ENCODE measurements at places on chromosomes 7 and 10. TPM values are rescaled to one million over a fixed set of nuclear protein-coding genes. Genes with fewer than 3 reads are reported as not detected.

- H3K36me3 ChIP-seq, result no peaks in the 10 kb centered on the region
- H3K4me1 ChIP-seq, result no peaks in the 10 kb centered on the region
- no peaks in the 10 kb centered on the region for H3K27me3 ChIP-seq
- no peak overlapping the region for H3K4me3 ChIP-seq
These were observed 429.7 kb downstream of the ARL4A start for GRCh38 chr7:13117103-13117502.

GRCh38 chr10:103555712-103556111, 62.2 kb downstream of the NEURL1 start:
- H3K27me3 ChIP-seq, result peaks cover 3% of the 10 kb centered on the region
- H3K27ac ChIP-seq, result no peak overlapping the region
- DNase-seq, result no peak
- peaks cover 16% of the 10 kb centered on the region for H3K4me1 ChIP-seq

DNA sequence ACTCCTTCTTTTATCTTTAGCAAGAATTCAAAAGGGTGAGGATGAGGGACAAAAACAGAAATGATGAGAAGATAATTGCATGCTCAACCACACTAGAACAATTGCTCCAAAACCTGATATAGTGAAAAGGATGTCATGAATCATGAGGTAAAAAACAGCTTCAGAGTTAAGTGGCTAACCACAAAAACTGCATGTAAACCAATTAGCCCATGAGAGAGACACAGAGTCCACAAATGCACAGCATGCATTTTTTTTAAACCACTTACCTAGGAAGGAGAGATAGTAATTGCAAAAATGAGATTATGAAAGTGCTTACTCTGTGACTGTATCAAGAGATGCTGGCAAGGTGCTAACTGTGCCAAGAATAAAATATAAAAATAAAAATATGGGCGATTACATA, 132.9 kb downstream of the MBL2 start:
- H3K36me3 ChIP-seq, result no peaks in the 10 kb centered on the region
- no peaks in the 10 kb centered on the region for H3K4me1 ChIP-seq
- H3K27me3 ChIP-seq, result no peaks in the 10 kb centered on the region
- no peak overlapping the region for H3K4me3 ChIP-seq

DNA sequence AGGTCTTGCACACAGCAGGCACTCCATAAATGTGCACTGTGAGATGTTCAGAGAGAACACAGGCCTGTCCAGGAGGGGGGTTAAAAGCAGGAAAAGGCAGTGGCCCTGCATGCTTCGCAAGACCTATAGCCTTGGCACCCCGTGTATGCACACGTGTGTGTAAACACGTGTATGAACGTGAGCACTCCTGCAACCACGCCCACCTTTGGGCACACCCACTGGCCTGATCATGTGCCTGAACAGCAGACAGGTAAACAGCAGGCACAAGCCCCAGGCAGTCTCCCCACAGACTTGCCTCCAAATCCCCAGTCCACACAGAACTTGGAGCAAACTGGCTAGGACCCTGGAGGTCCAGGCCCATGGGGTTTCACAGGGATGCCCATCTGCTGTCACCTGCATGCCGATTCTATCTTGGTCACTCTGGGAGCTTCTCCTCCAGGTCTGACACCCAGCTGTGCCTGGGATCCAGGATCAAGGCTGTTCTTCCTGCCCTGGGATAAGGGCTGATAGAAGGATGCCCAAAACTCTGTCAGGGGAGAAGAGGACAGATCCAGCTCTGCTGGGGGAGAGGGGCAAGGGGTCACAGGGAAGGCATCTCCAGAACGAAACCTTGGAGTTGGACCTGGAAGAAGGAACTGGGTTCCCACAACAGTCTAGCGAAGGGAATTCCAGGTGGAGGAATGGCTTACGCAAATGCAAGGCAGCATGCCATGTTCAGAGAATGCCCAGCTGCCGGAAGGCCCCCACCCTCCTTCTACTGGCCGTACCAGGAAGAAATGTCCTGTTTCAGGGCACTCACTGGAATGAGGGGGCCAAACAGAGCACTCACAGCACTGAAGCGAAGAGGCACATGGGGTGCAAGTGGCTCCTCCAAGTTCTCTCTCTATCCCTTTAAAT, 14.3 kb upstream of the ZMIZ1 start:
- no peaks in the 10 kb centered on the region for H3K27me3 ChIP-seq
- no peaks in the 10 kb centered on the region for H3K36me3 ChIP-seq
- H3K4me3 ChIP-seq, result no peak overlapping the region

DNA sequence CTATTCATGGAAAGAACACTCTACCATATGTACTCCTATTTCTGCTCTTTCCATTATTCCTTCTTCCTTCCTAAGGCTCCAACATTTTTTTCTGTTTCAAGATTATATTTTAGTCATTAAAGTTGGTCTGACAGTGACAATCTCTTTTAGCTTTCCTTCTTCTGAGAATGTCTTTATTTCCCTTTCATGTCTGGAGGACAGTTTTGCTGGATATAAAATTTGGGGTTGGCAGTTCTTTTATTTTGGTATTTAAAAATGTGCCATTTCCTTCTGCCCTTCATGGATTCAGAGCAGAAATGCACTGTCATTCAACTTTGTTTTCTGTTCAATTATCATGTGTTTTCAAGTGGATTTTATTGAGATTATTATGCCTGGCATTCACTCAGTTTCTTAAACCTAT, 53.1 kb downstream of the VSTM4 start:
- no peak overlapping the region for H3K27ac ChIP-seq
- H3K36me3 ChIP-seq, result no peaks in the 10 kb centered on the region
- no peak overlapping the region for H3K4me3 ChIP-seq
- no peaks in the 10 kb centered on the region for H3K27me3 ChIP-seq
- DNase-seq, result no peak

GRCh38 chr7:113446791-113447190, 328.4 kb upstream of the SMIM30 start:
- DNase-seq, result no peak
- no peaks in the 10 kb centered on the region for H3K36me3 ChIP-seq
- no peaks in the 10 kb centered on the region for H3K27me3 ChIP-seq
- H3K4me3 ChIP-seq, result no peak overlapping the region
- H3K4me1 ChIP-seq, result no peaks in the 10 kb centered on the region

GRCh38 chr10:129658376-129659072, 191.5 kb downstream of the MGMT start:
- no peak overlapping the region for H3K4me3 ChIP-seq
- no peak overlapping the region for H3K27ac ChIP-seq
- no peaks in the 10 kb centered on the region for H3K36me3 ChIP-seq
- DNase-seq, result no peak

DNA sequence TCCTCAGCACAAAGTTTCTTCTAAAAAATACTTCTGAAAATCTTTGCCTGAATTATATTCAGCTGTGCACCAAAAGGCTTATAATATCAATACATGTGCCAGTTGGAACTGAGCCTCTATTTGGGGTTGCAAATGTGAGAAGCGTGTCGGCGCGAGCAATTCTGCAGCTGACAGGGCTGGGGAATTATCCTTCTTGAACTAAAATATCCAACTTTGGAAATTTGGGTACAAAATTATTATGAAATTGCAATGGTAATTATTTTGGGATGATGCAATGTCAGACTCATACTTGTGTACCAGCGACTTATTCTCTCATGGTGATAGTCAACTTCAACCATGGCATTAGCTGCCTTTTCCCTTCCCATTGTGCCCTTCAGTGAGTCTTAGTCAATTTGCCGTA, 507.0 kb upstream of the KLF6 start:
- H3K27ac ChIP-seq, result no peak overlapping the region
- H3K4me3 ChIP-seq, result no peak overlapping the region
- H3K36me3 ChIP-seq, result no peaks in the 10 kb centered on the region

DNA sequence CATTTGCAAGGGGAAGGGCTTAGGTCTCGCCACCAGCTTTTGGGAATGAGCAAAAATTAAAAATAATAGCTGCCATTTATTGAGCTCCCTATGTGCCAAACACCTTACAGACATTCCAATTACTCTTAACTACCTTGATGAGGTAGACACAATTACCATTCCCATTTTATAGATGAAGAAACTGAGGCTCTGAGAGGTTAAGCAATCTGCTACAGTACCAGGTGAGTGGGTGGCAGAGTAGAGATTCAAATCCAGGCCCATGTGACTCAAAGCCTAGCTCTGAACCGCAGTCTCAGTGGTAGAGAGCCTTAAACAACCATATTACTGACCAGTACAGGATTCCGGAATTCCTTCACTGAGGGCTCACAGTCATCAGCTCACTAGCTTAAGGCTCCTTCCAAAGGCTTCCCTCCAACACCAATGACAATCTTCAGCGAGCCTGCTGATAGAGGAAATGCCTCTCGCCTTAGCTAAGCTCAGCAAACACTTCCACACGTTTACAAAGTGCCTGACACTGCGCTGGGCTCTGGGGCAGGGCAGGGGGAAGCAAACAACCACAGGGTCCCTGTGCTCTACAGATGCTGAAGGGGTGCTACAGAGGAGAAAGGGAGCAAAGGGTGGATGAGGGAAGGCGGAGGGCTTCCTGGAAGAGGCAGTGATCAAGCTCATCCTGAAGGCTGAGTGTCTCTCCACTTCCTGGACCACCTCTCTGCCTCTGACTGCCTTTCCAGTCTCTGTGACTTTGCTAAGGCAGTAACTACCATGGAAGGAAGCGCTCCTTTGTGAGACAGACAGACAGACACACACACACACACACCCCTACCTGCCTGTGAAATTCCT, 7.4 kb downstream of the LRRC20 start:
- no peak for DNase-seq
- H3K36me3 ChIP-seq, result no peaks in the 10 kb centered on the region
- H3K27me3 ChIP-seq, result no peaks in the 10 kb centered on the region
- no peaks in the 10 kb centered on the region for H3K4me1 ChIP-seq
- H3K4me3 ChIP-seq, result no peak overlapping the region
- no peak overlapping the region for H3K27ac ChIP-seq

GRCh38 chr7:106285855-106286492, 1.2 kb upstream of the NAMPT start:
- H3K36me3 ChIP-seq, result no peaks in the 10 kb centered on the region
- H3K4me1 ChIP-seq, result peaks cover 12% of the 10 kb centered on the region
- no peaks in the 10 kb centered on the region for H3K27me3 ChIP-seq
- peak overlapping the region; percentile 97 for H3K4me3 ChIP-seq
- no peak for DNase-seq

The LGI1 gene
- total RNA-seq, result not detected

GRCh38 chr7:43838201-43838658, 31.1 kb downstream of the MRPS24 start:
- no peaks in the 10 kb centered on the region for H3K36me3 ChIP-seq
- no peak for DNase-seq
- H3K4me3 ChIP-seq, result no peak overlapping the region
- H3K4me1 ChIP-seq, result peaks cover 18% of the 10 kb centered on the region
- H3K27me3 ChIP-seq, result no peaks in the 10 kb centered on the region
- H3K27ac ChIP-seq, result no peak overlapping the region

DNA sequence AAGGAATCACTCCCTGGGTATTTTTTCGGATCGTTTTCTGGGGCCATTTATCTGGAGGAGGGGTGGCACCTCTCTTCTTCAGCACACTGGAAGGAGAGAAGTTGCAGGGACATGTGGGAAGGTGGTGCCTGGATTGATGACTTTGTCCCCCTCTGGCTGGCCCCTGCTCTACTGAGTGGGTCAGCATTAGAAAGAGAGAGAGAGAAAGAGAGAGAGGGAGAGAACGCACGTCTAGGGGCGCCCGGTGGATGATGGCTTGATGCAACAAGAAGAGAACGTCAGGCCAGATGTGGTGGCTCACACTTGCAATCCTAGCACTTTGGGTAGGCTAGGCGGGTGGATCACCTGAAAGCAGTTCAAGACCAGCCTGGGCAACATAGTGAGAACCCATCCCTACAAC, 5.5 kb upstream of the MUC12 start:
- no peaks in the 10 kb centered on the region for H3K36me3 ChIP-seq
- no peak overlapping the region for H3K4me3 ChIP-seq
- no peak for DNase-seq
- H3K27me3 ChIP-seq, result peaks cover 27% of the 10 kb centered on the region

DNA sequence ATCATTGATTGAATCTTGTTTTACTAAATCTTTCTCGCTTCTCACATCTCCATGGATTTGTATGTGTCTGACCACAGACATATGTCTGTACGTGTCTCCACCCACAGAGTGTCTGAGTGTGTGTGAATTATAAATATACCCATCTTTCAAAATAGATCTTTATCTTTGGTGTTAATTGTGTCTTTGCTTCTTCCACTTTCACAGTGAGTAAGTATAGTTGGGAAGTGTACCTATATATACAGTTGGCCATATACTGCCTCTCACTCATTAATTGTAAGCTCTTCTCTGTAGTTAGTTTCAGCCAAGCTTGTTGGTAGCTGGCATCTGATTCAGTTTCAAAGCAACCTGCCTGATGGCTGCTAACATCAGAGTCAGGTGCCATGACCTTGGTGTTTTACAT, 18.4 kb downstream of the EEPD1 start:
- no peak overlapping the region for H3K27ac ChIP-seq
- peaks cover 3% of the 10 kb centered on the region for H3K4me1 ChIP-seq
- no peak for DNase-seq
- H3K27me3 ChIP-seq, result no peaks in the 10 kb centered on the region
- H3K4me3 ChIP-seq, result no peak overlapping the region

The SRRM3 gene
- total RNA-seq, result not detected

GRCh38 chr10:117762819-117763172, 220.2 kb downstream of the EMX2 start:
- H3K4me3 ChIP-seq, result no peak overlapping the region
- H3K36me3 ChIP-seq, result no peaks in the 10 kb centered on the region
- no peaks in the 10 kb centered on the region for H3K4me1 ChIP-seq
- no peaks in the 10 kb centered on the region for H3K27me3 ChIP-seq
- no peak overlapping the region for H3K27ac ChIP-seq

DNA sequence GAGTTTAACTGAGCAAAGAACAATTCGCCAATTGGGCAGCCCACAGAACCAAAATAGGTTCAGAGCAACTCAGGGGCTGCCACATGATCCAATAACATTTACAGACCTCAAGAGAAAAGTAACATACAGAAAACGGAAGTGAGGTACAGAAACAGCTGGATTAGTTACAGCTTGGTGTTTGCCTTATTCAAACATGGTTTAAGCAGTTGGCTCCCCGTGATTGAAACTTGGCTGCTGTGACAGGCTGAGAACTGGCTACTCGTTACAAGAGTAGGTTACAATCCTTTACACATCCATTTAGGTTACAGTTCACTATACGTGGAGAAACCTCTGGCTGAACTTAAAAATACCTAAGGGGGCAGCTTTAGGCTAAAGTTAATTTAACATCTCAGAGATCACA, 673.1 kb upstream of the PHF14 start:
- no peak overlapping the region for H3K27ac ChIP-seq
- no peaks in the 10 kb centered on the region for H3K27me3 ChIP-seq
- no peak overlapping the region for H3K4me3 ChIP-seq
- no peak for DNase-seq
- no peaks in the 10 kb centered on the region for H3K4me1 ChIP-seq

- DNase-seq, result no peak
- no peak overlapping the region for H3K27ac ChIP-seq
- no peaks in the 10 kb centered on the region for H3K36me3 ChIP-seq
- H3K27me3 ChIP-seq, result peaks cover 5% of the 10 kb centered on the region
- H3K4me1 ChIP-seq, result no peaks in the 10 kb centered on the region
- no peak overlapping the region for H3K4me3 ChIP-seq
These were observed 321.7 kb downstream of the WDR37 start for GRCh38 chr10:1377740-1378397.

- H3K4me1 ChIP-seq, result no peaks in the 10 kb centered on the region
These were observed 2.6 kb upstream of the VWC2 start for GRCh38 chr7:49770838-49771237.

The SDK1 gene
- total RNA-seq, result 0.11 TPM

GRCh38 chr10:121687095-121687813, 89.0 kb upstream of the FGFR2 start:
- H3K4me1 ChIP-seq, result no peaks in the 10 kb centered on the region
- H3K36me3 ChIP-seq, result no peaks in the 10 kb centered on the region
- no peak for DNase-seq

- no peaks in the 10 kb centered on the region for H3K36me3 ChIP-seq
- H3K27me3 ChIP-seq, result no peaks in the 10 kb centered on the region
- no peak overlapping the region for H3K4me3 ChIP-seq
- peak; percentile 70 for DNase-seq
These were observed 17.0 kb upstream of the ECHDC3 start for GRCh38 chr10:11724938-11725776.
